Stimulated activated CD8-positive, alpha-beta memory T cell treated with anti-CD3 and anti-CD28 coated beads, Interleukin-2, amount 100 ng/mL, for 48 hours (primary cell): ENCODE measurements at places on chromosomes 5 and 9.

- no peak for DNase-seq
Observed at GRCh38 chr9:2286825-2287455, 271.8 kb downstream of the SMARCA2 start.

DNA sequence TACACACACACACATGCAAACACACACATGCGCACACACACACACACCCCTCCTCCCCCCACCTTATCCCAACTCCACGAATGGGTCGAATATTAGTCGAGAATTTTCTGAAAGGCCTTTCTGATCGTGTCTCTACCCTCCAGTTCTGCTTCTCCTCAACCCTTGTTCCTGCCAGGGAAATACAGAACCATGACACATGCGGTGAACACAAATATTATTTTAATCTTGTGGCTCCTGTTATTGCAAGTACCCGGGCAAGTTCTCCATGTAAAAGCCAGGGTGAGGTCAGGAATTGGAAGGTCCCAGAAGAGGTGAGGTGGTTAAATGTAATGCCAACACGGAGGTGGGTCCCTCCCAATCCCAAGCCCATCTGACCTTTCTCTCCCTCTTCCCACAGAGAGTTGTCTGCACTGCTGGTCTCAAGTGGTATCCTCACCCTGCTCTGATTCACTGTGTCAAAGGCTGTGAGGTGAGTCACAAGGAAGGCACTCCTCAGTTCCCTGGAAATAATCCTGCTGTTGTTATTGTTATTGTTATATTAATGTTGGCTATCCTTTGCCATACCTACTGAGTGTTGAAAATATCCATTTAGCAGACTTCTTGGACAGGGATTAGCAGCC lies 223.7 kb downstream of the PAPPA start:
- no peak for DNase-seq

DNA sequence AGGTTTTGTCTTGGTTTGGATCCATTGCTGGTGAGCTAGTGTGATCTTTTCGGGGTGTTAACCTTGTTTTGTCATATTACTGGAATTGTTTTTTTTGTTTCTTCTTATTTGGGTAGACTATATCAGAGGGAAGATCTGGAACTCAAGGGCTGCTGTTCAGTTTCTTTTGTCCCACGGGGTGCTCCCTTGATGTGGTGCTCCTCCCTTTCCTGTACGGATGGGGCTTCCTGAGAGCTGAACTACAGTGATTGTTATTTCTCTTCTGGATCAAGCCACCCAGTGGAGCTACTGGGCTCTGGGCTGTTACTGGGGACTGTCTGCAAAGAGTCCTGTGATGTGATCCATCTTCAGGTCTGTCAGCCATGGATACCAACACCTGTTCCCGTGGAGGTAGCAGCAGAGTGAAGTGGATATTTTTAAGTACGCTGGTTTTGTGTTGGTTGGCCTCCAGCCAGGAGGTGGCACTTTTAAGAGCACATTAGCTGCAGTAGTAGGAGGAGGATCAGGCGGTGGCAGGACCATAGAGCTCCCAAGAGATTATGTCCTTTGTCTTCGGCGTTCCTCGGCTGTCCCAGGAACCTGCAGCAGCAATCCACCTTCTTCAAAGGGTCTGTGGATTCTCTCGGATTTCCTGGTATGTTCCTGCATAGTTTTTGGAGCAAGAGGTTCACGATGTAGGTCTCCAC lies 27.2 kb downstream of the SCAMP1 start:
- no peak for DNase-seq

GRCh38 chr9:87277346-87277745 lies 220.3 kb upstream of the DAPK1 start:
- no peak for DNase-seq

DNA sequence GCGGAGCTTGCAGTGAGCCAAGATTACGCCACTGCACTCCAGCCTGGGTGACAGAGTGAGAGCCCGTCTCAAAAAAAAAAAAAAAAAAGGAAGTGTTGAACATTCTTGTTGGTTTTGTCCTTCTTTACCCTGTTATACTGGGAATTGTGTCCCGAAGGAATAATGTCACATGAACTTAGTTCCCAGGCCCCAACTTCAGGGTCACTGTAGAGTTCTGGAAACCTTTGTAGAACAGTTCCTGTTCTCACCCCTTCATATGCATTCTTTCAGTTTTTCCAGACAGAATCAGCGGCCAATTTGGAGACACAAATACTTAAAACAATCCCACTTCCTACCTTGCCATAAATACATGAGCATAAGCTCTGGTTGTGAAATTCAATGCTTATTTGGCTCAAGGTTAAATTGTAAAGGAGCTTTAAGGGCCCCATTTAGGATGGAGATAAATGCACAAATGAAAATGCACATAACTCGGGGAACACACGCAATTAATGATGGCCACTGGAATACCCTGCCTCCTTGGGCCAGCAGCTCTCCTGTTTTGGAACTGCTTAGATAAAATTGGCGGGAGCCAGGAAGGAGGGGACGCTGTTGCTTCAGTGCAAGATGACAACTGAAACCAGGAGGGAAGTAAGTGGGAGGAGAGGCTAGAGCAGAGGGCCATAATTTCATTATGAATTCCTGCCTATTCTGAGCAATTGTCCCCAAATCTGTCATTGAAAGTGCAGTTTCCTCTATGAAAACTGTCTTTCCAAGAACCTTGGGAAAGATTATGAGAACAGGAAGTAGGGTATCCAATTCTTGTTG lies 153.7 kb downstream of the FGF1 start:
- DNase-seq, result no peak

GRCh38 chr5:10648806-10649665 lies 85.2 kb downstream of the ANKRD33B start:
- no peak for DNase-seq

- DNase-seq, result no peak
Observed at GRCh38 chr5:126189862-126190261, 233.3 kb upstream of the GRAMD2B start.

DNA sequence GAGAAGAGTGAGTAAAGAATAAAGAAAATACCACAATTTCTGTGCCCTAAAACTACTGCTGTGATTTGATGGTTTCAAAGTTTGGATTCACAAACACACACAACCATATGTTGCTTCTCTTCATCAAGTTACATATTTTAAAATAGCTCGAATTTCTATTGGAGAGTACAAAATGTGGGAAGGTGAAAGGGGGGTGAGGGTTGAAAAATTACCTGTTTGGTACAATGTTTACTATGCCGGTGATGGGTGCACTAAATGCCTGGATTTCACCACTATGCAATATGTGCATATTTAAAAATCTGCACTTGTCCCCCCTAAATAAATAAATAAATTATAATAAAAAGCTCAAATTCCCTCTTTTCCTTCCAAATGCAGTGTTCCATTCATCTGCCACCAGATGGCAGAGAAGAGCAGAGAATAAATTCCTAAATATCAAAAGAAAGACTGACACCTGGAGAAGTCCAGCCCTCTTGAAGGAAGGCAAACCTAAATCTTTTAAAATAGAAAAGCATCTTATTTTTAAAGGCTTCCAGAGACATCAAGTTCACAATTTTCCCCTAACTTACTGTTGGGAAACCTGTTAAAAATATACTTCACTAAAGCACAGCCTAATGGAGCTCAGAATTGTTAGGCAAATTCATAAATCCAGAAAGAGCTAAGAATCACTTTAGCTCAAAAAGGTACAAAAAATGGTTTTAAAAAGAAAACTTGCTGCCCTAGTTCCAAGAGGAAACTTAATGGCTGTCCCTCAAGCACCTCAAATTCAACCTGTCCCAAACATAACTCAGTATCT lies 24.8 kb upstream of the HNRNPA0 start:
- DNase-seq, result no peak
